ENCODE measurements at places on chromosomes 6 and 20.

DNA sequence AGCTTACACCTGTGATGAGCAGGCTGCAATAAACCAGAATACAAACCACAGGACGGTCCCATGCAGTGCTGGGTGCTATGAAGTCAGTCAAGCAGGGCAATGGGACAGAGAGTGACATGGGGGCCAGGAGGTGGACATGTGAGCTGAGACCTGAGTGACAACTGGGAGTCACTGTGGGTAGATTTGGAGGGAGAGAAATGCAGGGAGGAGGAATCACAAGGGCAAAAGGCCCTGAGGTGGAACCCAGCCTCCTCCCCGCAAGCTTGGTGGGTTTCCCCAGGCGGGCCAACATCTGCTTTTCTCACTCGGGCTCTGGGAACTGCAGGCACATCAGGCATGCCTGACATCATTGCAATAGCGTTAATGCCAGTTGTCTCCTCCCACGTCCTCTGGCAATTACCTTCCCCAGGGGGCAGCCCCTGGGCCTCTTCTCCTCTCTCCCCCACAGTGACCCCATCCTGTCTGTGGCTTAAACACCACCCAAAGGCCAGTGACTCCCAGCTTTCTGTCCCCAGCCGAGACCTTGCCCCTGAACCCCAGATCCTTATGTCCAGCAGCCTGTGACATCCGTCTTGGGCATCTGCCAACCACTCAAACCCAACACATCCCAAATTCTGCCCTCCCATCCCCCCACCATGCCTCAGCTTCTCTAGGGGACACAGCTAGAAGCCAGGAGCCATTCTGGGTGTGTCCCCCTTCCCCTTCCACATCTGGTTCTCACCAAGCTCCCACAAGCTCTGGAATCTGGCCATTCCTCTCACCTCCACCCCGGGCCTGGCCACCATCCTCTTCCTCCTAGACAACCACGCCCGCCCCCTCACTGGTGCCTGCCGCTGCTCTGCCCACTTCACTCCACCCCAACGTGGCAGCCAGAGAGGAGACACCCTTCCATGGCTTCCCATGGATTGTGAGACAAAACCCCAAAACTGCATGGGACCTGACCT, 28.2 kb downstream of the PDRG1 start:
- DNase-seq: no peak

- no peak for DNase-seq
These were observed 8.2 kb upstream of the TAF8 start for GRCh38 chr6:42042108-42042507.

DNA sequence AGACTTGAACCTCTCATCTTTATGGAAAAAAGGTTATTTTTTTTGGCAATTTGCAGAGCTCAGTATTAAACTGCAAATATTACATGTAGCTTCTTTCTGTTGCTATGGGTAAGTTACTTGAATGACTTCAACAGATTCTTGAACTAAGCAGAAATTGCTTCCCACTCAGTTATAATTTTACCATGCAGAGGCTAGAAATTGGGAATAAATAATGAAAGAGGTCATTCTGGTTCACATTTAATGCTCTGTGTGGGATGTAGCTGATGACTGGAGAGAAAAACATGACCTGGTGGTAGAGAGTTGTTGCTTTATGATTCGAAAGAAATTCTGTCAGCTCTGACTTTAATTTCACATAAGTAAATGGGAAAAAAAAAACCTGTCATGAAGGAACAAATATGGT, 16.8 kb upstream of the ADGB start:
- DNase-seq: no peak

GRCh38 chr6:3157131-3157933, at the start of gene TUBB2A:
TSS of gene TUBB2A (minus strand) at chr6:3157544. CDS start at chr6:3157463, 81 bp downstream.
- peak; percentile 89 for DNase-seq

DNA sequence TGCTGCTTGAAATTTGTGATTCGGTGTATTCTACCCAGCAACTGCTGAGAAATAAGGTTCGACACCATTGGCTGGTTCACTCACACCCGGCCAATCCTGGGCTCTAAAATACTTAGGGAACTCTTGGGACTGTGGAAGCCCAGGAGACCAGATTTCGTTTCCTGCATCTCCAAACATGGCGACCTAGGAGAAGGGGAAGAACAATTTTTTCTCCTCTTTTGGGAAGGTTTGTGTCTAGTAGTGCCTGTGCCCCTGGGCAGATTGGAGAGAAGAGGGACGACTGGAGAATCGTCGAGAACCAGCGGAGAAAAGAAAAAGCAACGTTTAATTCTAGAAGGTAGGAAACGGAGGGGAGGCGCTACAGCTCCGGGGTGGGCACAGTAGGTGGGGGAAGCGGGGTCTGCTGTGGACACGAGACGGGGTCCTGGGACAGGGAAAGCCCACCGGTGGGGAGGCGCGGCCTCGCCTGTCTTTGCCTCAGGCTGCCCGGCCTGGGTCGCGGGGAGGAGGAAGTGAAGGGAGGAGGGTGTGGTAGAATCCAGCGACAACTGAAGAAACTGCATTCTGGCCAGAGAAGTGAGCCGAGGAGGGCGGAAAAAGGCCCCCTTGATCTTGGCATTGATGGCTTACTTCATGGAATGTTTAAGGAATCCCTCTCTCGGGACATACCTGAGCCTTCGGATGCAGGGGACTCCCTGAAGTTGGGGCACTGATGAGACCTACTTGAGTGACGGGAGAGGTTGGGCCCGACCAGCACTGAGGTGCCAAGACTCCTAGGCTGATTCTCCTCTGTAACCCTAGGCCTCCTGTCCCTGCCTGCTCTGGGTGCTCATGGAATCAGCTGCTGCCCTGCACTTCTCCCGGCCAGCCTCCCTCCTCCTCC, at the start of gene BTN2A1:
BTN2A1 (plus strand) TSS at position 150 of the 883 bp plus-strand sequence; CDS start at position 832, 682 bp downstream.
- DNase-seq: peak; percentile 79

DNA sequence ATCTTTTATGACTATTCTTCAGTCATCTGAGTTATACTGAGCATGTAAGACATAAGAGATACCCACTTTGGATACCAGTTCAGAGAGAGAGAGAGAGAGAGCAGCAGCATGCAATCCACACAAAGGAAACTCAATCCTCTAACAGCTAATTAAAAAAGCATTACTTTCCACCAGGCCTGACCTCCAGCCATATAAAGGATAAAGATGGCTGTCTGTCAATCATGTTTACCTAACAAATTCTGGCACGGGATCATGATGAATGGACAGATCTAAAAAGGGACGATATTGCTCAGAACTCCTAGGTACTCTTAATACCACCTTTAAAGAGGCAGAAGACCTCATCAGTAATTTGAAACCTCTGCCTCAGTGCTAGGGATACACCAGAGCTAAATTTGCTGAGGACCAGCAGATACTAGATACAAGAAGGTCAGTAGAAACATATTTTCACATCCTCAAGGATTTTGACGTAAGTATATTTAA, 159.2 kb downstream of the RPS12 start:
- DNase-seq: no peak

GRCh38 chr20:2987861-2988260, 55.6 kb upstream of the GNRH2 start:
- DNase-seq: no peak
